ENCODE measurements at places on chromosomes 1 and 21. TPM values are rescaled to one million over a fixed set of nuclear protein-coding genes. Genes with fewer than 3 reads are reported as not detected.

CACNA1S gene
- not detected for total RNA-seq

ALDH4A1 gene
- 13.8 TPM for total RNA-seq

TPTE gene
- total RNA-seq, result not detected

CD1E gene
- not detected for total RNA-seq

SPRR2F gene
- not detected for total RNA-seq

SIPA1L2 gene
- total RNA-seq, result 19.4 TPM

SPRR3 gene
- total RNA-seq, result not detected

KRTAP27-1 gene
- not detected for total RNA-seq
